ENCODE measurements at places on chromosomes 12 and 14.

- no peak for DNase-seq
Measured at GRCh38 chr14:56085471-56085870, 32.7 kb upstream of the PELI2 start.

DNA sequence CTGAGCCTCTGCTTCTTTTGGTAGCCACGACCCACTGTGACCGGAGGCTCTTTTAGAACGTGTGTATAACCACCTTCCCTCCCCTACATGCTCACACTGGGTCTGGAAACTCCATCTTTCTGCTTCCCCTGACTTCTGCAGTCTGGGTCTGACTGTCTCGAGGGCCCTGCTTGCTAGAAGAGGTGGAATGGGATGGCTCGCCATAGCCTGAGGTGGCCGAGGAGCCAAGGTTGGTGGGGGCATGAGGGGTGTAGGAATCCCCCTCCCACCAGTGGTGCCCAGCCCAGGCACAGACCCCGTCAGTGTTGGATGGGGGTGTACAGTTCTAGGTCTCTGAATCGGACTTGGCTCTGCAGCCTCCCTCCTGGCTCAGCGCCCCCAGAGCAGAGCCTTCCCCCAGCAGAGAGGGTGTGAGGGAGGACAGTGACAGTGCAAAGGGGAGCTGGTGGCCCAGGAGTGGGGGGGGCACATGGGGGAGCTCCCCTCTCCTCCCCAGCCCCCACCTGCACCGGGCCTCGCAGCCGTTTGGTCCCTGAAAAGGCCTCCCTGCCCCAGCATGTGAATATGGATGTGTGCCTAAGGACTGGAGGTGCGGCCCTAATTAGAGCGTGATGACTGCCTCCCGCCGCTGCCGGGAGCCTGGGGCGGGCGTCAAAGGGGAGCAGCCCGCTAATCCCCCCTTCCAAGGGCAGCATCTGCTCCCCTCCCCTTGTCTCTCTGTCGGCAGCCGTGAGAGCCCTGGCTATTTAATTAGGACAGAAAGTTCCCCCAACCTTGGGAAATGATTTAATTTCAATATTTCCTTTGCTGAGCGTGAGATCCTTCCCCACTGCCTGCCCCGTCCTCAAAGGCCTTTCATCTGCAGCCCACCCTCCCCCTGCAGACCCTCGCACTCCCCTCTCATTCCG is 196.2 kb upstream of the C14orf180 start:
- DNase-seq, result no peak

GRCh38 chr14:96039633-96040311 is 610 bp downstream of the C14orf132 start:
- no peak for DNase-seq

GRCh38 chr12:54593725-54594124 is 5.3 kb upstream of the PPP1R1A start:
- DNase-seq, result no peak

DNA sequence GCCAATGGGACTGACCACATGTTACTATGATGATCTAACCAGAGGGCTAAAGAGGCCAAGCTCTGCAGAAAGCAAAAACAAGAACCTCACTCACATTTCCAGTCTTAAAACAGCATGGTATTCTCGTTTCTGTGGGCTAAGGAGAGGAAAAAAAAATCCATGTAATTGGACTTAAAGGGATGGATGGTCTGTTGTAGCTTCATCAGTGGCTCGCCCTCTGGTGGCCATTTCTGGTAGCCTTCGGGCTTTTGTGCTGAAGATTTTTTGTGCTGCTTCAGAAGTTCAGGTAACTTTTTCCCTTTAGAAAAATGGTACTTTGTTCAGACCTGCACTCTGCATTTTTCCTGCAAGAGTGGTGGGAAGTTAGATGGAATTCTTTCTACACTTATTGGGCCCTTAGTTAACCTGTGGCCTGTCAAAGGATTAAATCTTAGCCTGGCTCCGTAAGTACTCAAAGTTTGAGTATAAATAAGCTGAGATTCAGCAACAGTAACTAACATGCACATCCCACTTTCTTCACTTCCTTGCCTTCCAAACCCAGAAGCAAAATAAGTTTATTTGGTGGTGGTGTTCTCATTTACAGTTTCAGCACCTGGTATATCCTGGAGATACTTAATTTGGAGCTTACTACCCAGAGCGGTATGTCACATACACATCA is 22.3 kb downstream of the DCAF4 start:
- DNase-seq, result no peak

GRCh38 chr12:125981610-125982253 is 916.5 kb downstream of the AACS start:
- no peak for DNase-seq

DNA sequence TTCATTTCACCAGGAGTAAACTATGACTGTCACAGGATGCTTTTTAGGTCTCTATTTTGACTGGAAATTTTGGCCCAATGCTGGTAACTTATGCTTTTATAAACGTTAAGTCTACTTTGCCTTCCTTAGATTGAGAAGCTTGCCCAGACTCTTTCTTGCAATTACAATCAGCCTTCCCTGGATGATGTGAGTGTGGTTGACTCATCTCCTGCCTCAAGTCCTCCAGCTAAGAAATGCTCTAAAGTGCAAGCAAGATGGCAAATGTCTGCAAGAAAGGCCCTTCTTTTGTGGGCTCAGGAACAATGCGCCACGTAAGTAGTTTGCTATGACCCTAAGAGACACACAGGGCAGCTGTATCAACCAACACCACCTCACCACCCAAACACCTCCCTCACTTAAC is 96.9 kb downstream of the SYNE2 start:
- DNase-seq, result no peak

DNA sequence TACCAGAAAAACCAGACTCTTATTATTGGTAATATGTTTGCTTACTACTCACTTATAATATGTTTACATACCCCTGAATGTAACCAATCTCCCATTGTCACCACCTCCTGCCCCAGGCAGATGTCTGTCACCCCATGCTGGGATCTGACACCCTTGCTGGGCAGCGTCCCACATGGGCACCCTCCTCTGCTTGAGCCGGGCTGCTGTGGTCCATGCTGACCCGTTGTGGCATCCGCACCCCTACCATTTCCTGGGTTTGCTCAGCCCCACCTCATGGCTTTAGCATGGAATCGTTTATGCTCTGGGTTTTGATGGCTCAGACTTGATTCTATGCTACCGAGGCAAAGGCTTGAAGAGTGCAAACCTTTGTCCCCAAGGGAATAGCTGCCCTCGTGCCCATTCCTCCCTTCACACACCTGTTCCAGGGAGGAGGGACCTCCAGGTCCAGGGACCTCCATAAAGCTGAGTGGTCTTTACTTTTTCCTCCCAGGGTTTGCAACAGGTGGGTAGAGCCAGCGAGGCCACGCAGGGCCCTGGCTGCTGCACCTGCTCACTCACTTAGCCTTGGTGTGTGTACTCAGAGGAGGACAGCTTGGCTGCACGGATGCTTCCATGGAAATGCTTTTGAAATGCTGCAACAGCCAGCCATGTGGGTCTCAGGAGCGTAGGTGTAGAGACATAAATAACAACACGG is 68.7 kb downstream of the PRMT8 start:
- no peak for DNase-seq

DNA sequence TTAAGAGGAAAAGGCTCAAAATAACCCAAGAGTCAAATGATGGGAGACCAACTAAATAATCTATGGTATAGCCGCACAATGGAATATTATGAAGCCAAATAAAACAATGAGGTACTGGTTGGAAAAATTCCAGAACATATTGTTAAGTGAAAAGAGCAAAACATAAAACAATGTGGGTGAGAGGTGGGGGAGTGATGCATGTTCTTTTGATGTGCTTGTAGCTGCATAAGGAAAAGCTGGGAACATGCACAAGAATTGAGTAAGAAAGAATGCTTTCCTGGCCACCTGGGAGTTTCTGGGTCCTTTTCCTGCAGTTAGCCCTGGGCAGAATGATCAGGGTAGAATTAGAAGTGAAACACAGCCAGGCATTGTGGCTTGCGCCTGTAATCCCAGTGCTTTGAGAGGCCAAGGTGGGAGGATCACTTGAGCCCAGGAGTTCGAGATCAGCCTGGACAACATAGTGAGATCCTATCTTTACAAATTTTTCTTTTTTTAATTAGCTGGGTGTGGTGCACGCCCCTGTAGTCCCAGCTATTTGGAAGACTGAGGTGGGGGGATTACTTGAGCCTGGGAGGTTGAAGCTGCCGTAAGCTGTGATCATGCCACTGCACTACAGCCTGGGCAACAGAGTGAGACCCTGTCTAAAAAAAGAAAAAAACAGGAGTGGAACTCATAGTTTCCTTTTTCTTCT is 7.9 kb downstream of the ABCB9 start:
- DNase-seq, result no peak

DNA sequence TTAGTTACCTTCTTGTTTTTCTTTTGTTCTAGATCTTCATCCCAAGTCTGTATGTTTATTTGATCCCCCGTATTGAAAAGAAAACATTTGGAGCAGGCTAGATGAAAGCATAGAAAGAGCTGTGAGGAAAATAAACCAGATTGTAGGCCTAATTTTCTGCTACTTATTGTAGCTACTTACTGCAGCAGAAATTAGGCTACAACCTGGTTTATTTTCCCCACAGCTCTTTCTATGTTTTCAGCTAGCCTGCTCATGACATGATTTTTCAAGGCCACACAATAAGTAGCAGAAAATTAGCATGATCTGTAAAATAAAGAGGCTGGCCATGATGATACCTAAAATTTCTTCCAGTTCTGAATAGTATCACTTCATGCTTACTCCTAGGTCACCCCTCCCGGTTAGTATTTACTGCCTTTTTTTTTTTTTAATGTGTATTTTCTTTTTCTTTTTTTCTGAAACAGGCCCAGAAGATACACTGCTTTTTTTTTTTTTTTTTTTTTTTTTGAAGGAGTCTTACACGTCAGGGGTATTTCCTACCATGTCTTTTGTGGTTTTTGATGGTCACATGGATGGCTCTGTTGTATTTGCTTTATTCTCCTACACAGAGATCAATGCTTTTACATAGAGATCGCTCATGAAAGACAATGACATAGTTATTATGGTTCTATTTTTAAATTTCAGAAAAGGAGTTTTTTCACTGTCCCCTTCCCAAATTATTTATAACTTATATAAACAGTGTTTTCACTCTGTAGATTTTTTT is 32.3 kb downstream of the BHLHE41 start:
- no peak for DNase-seq

DNA sequence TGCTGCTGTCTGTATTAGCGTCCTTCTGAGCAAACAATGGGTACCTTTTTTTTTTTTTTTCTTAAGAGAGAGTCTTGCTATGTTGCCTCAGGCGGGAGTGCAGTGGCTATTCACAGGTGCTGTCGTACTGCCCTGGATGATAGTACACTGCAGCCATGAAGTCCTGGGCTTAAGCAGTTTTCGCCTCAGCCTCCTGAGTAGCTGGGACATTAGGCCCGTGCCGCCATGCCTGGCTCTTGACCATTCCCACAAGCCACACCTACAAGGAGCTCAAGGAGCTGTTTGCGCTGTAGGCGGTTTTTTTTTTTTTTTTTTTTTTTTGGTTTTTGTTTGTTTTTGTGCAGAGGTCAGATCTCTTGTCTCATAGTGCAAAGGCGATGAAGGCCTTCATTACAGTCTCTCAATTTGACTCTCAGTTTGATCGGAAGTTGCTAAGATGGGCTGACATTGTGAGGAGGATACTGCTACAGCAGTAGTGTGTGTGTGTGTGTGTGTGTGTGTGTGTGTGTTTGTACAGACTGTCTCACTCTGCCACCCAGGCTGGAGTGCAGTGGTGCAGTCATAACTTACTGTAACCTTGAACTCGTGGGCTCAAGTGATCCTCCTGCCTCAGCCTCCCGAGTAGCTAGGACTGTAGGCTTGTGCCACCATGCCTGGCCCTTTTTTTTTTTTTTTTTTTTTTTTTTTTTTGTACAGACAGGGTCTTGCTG is 34.2 kb downstream of the TRAF3 start:
- no peak for DNase-seq

- no peak for DNase-seq
Measured at GRCh38 chr12:46209914-46210872, 58.6 kb downstream of the SLC38A1 start.

GRCh38 chr14:100325231-100325632 is 2.1 kb downstream of the SLC25A47 start:
- no peak for DNase-seq

DNA sequence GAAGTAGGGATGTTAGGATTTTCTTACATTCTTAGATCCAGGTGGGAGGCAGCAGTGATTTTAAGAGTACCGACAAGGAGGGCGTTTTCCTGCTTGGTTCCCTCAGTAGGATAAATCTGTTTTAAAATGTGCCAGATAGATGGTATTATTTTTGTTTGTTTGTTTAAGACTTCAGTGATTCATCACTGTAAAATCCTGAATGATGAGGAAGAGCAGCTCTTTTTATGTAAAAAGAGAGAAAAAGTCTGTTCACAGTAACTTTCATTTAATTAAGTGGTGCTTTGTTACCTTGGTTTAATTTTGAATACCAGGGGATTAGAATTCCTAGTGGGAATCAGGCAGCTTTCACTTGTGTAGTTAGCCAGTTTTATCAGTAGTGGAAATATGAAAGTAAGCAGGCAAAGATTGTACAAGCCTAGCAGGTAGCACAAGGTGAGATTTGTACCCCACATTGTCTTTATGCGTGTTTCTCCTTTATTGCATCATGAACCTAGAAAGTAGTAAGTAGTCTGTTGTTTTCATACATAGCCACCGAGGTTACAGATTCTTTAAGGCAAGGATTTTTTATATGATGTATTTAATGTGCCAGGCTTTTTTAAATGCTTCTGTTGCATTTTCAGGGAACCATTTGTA is 349.6 kb downstream of the CCDC91 start:
- DNase-seq, result no peak

- no peak for DNase-seq
Measured at GRCh38 chr12:98799822-98800221, 154.7 kb downstream of the APAF1 start.

GRCh38 chr14:90193925-90194324 is 62.4 kb upstream of the PSMC1 start:
- no peak for DNase-seq

GRCh38 chr12:110217996-110218674 is 62.9 kb upstream of the ATP2A2 start:
- no peak for DNase-seq

DNA sequence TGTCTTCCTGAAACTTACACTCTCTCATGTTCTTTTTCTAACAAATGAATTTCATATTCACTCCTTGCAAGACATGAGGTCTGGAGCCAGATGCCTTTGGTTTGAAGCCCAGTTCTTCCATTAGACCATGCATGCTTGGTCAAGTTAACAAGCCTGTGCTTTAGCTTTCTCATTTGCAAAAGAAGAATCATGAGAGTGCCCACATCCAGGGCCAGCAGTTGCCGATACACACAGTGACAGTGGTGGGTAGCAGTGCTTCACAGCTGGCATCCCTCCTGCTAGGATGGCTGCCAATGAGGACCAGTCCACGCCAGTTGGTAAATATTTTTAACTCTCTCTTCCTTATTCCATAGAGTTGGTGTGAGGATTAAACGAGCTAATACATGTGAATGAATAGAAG is 163.1 kb downstream of the PHLDA1 start:
- no peak for DNase-seq

All from GM12864 (cell line).